ENCODE measurements at places on chromosomes 5 and 9.

- DNase-seq: no peak
Observed at GRCh38 chr5:6715758-6716628, 2.8 kb downstream of the TENT4A start.

GRCh38 chr5:17224858-17225511, 7.6 kb downstream of the BASP1 start:
- DNase-seq: no peak

GRCh38 chr9:72612449-72612848, 91.0 kb downstream of the TMC1 start:
- no peak for DNase-seq

GRCh38 chr9:109574061-109574882, 76.2 kb upstream of the PTPN3 start:
- DNase-seq: no peak

GRCh38 chr5:24633715-24634325, 11.0 kb downstream of the CDH10 start:
- no peak for DNase-seq

- no peak for DNase-seq
Observed at GRCh38 chr5:151775025-151775606, 3.4 kb downstream of the G3BP1 start.

DNA sequence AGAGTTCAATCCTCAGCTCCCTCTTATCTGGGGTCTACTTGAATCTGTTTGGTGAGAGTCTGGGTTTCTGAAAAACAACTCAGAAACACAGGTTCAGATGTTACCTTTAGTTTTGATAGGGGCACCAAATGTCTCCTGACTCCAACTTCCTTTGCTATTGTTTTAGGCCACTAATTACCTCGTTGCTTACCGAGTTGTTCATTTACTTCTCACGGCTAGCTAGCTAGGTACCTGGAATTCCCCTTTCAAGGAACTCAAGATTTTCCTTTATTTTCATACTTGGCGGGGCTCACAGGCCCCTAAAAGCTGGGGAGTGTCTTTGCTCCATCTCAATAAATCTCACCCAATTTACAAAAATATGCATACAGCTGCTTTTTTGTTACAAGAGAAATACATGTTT, 111.4 kb downstream of the SLC28A3 start:
- no peak for DNase-seq

DNA sequence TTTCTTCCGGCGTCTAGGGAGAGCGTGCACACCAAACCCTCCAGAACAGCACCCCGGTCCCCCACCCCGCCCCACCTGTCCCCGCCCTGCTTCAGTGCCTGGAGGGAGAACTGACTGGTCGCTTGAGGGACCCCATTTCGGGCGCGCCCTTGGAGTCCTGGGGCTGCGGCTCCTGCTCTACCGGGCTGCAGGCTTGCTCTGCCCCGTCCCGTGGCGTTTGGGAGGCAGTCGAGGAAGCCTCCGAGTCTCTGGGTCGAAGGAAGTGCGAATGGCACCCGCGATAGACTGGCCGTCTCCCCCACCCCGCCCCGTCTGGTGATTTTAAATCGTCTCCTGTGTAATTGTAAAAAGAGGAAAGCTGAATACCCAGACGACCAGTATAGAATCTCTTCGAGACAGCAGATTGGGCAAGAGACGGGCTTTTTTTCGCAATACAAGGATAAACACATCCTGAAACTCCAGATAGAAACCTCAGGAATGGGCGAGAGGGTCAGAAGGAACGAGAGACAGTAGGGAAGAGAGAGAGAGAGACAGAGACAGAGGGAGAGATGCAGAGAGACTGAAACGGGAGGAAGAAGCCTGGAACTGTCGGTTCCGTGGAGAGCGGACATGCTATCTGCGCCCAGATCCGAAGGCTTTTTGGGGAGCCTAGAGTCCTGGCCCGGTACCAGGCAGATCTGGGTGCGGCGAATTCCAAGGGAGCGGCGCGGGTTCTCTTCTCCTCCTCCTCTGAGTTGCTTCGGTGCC, 9.9 kb downstream of the PRDM6 start:
- no peak for DNase-seq

GRCh38 chr5:159400476-159400875, 70.2 kb upstream of the IL12B start:
- DNase-seq: no peak

DNA sequence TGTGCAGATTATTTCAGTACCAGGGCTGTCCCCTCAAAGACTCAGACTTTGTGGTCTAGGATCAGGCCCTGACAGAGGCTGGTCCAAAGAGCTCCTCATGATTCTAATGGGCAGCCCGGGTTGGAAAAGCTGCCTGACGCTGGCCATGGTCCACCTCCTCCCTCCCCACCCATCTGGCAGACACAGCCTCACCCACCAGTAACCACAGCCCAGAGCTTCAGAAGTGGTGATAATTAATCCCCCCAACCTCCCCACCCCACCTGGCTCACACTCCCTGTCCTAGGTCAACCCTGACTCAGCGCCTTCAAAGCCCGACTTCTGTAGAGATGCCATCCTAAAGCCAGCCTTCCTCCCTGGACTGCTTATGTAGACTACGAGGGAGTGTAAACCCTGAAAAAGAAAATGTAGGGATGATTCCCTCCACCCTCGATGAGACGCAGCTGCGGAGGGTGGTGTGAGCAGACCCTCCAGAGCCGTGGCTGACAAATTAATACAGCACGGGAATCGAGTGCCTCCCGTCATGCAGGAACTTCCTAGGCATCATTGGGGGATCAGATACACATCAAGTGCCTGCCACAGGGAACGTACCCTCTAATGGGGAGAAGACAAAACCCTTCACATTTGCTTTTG, 7.0 kb downstream of the UBE2QL1 start:
- DNase-seq: no peak
